ENCODE measurements at places on chromosomes 16 and 17. TPM values are rescaled to one million over a fixed set of nuclear protein-coding genes. Genes with fewer than 3 reads are reported as not detected.

CMIP gene
- 49.7 TPM for total RNA-seq

CDK3 gene
- 11.9 TPM for total RNA-seq

PRR35 gene
- 2.2 TPM for total RNA-seq

- peaks cover 7% of the 10 kb centered on the region for H3K4me1 ChIP-seq
- no peak for DNase-seq
- H3K27ac ChIP-seq: no peak overlapping the region
- no peaks in the 10 kb centered on the region for H3K36me3 ChIP-seq
These were observed 16.8 kb upstream of the PABPN1L start for GRCh38 chr16:88883117-88883895.

DNA sequence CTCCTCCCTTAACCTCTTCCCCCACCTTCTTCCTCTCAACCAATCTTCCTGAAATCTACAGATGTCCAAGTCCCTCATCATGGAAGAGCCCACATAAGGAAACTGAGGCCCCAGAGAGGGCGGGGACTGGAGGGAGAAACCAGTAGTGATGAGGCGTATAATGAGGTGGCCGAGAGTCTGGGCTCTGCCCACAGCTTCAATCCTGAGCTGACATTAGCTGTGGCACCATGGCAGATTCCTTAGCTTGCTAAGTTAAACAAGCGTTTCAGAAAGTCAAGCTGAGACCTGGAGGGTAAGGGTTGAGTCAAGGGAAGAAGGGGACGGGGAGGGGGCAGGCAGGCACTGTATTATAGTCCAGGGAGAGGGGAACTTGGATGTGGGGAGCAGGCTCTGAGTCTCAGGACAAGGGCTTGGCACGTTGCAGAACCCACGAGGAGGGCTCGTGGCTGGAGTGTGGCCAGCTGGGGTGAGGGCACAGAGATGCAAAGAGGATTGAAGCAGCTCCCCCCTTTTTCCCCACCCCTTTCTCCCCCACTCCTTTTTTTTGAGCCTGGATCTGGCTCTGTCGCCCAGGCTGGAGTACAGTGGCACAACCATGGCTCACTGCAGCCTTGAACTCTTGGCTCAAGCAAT lies 13.3 kb downstream of the ARHGAP23 start:
- H3K27me3 ChIP-seq: no peaks in the 10 kb centered on the region
- H3K27ac ChIP-seq: no peak overlapping the region
- peaks cover 15% of the 10 kb centered on the region for H3K4me1 ChIP-seq
- no peaks in the 10 kb centered on the region for H3K36me3 ChIP-seq

- H3K27ac ChIP-seq: no peak overlapping the region
- no peaks in the 10 kb centered on the region for H3K4me1 ChIP-seq
- H3K4me3 ChIP-seq: no peak overlapping the region
- no peak for DNase-seq
- no peaks in the 10 kb centered on the region for H3K27me3 ChIP-seq
- H3K36me3 ChIP-seq: no peaks in the 10 kb centered on the region
These were observed 92.8 kb downstream of the HS3ST3A1 start for GRCh38 chr17:13508896-13509295.

- peak; percentile 42 for DNase-seq
- H3K27me3 ChIP-seq: no peaks in the 10 kb centered on the region
- H3K27ac ChIP-seq: peak overlapping the region; percentile 64
- H3K4me3 ChIP-seq: no peak overlapping the region
- peaks cover 33% of the 10 kb centered on the region for H3K4me1 ChIP-seq
- H3K36me3 ChIP-seq: no peaks in the 10 kb centered on the region
These were observed 90.9 kb upstream of the BCAR1 start for GRCh38 chr16:75342308-75342811.

GRCh38 chr17:28443901-28444638 lies 29.4 kb upstream of the SLC13A2 start:
- no peak overlapping the region for H3K4me3 ChIP-seq
- peaks cover 5% of the 10 kb centered on the region for H3K27me3 ChIP-seq
- no peaks in the 10 kb centered on the region for H3K36me3 ChIP-seq
- DNase-seq: no peak
- no peaks in the 10 kb centered on the region for H3K4me1 ChIP-seq
- H3K27ac ChIP-seq: no peak overlapping the region

DNA sequence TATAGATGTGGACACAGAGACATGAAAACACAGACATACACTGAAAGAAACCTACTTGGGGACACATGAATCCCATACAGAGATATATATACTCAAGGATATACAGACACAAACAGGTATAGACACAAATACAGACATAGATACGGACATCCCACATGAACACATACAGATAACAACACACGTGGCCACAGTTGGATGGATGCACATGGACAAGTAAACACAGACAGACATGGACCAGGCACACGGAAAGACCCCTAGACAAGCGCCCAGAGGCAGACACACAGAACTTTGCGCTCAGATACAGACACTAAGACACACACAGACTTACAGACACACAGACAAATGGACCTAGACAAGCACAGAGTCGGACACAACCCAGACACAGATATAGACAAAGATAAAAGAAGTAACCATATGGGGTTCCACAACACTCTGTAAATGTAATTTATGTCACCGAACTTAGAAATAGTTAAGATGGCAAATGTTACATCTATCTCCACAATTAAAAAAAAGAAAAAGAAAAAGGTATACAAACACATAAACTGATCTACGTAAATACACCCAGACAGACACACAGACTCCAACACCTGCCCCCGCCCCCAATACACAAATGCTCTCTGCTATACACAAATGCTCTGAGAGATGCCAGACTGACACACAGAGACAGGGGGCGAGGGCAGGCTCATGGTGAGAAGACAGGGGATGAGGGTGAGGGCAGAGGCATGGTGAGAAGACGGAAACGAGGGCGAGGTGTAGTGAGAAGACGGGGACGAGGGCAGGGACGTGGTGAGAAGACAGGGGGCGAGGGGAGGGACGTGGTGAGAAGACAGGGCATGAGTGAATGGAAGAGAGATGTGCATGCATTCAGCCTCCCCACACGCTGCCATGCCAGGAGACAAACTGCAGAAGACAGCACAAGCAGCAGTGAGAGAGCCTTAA lies 118.3 kb downstream of the SMG6 start:
- no peaks in the 10 kb centered on the region for H3K27me3 ChIP-seq
- no peak for DNase-seq
- no peak overlapping the region for H3K4me3 ChIP-seq
- H3K27ac ChIP-seq: no peak overlapping the region
- no peaks in the 10 kb centered on the region for H3K36me3 ChIP-seq
- H3K4me1 ChIP-seq: no peaks in the 10 kb centered on the region

Measured in Panc1 (cell line).